ENCODE measurements at places on chromosomes 6 and 20.

DNA sequence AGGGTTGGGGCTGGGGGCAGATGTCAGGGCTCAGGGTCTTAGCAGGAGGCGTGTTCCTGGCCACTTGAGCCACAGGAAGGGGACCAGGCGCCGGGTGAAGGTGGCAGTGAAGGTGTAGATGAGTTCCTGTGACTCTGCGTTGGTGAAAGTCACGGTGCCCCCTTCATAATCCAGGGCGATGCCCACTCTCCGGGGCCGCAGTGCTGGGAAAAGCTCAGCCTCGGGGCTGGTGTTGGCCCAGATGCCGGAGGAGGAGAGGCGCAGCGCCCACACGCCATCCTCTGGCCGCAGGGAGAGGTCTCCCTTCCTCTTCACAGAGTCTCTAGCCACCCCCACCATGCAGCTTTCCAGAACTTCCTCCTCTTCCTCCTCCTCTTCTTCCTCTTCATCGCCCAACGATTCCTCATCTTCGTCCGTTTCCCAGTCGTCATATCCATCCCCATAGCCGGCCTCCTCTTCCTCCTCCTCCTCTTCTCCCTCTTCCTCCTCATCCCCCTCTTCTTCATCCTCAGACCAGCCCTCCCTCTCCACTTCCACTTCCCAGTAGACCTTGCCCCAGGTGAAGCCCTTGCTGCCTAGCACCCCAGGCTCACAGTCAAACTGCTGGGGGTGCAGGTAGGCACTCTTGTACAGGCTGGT is 22.6 kb downstream of the TRIM15 start:
- no peak for DNase-seq

DNA sequence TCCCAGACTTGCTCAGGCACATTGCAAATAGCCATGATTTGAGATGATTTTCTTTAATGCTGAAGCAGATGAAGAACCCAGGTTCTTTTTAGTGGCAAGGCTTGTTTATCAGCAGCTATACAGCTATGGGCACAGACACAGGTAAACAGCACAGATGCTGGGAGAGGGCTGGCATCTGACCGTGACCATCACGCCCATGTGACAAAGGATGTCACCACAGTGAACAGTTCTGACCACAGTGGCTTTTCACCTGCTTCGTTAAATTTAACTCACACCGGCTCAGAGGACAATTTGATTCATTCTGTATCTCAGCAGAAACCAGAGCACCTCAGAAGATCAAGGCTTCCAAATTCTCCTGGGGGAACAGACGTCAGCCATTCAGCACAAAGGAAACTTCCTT is 142.6 kb downstream of the CDH26 start:
- no peak for DNase-seq

DNA sequence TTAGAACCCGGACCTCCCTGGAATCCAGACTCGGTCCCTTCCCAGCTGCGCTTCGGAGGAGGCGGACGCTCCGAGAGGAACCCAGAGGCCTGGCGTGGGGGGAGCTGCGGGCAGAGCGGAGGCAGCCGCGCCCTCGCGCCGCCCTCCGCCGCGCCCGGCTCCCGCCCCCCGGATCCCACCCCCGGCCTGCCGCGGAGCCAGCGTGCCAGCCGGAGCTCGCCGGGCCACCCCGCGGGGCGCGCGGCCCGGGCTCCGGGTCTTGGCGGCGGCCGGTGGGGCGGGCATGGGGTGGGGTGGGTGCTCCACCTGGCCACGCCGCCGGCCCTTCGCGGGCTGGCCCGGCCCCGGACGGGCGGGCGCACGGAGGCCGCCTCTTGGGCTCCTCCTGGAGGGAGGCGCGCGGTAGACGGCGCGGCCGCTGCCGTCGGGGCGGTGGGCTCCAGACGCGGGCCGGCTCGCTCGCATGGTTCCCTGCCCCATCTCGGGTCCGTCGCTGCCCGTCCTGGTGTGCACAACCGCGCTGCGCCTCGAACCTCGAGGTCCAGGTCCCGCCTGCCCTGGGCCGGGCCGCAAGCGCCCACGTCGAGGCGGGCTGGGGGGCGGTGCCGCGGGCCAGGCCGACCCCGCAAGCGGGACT is 592 bp upstream of the CDYL start:
- peak; percentile 57 for DNase-seq

DNA sequence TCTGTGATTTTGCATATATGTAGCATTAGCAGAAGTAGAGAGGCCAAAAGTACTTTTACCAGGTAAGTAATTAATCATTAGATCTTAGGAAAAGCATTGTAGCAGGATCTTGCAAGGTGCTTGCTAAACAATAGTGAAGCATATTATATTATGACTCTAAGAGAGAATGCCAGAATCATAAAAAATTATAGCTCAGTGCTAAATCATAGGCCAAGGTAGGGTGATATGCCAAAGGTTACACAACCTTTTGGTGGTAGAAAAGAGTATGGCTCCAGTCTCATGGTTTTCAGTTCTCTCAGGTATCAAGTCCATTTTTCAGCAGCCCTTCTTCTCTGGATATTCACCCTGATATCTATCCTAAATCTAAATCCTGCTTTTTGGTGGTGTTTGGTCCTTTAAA is 16.9 kb upstream of the TMEM30A start:
- no peak for DNase-seq

DNA sequence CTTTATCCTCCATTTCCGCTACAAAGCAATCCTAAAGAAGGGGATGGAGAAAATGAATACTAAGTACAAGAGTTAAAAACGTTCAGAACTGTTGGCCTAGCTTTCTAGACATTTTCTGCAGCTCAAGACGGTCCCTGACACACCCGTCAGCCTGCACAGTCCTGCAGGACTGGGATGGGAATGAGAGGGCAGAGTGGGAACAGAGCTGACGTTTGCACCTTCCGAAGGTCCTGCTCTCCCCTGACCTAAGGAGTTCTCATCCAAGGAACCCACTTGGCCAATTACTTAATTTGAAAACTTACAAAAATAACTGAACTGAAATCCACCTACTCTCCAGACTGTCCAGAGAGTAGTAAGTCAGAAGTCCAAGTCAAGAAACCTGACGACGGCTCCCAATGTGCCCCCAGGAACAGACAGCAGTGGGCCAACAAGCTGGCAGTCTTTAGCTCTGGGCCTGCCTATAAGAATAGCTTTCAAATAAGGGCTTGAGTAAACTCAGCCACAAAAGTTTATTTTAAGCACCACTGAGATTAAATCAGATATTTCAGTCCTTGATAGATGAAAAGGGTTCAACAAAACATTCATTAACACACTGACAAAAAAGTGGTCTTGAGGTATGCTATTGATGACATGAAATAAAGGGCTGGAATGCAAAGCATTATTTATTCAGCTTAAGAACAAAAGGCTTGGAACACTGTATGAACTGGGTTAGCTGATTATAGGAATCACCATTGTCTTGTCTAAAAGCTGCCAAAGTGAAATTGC is 76.8 kb downstream of the CNKSR3 start:
- DNase-seq: no peak

DNA sequence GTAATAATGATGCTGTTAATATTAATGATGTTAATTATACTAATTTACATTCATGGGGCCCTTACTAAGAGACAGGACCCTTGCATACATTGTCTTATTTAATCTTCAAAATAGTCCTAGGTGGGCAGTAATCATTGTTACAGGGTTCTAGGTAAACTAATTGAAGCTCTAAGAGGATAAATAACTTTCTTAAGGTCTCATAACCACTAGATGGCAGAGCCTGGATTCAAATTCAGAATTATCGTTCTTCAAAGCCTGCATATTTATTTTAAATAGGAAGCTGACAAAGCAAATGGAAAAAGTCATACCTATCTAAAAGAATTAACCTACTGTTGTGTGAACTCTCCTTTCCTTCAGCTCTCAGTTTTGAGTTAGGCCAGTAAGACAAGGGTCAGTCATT is 23.5 kb downstream of the PTCHD4 start:
- DNase-seq: no peak

GRCh38 chr20:15925376-15925775 is 647.9 kb downstream of the KIF16B start:
- DNase-seq: no peak

- DNase-seq: no peak
These were observed 80.6 kb upstream of the PROKR2 start for GRCh38 chr20:5397393-5397792.

GRCh38 chr6:143939364-143939763 is 68.7 kb downstream of the PLAGL1 start:
- no peak for DNase-seq

DNA sequence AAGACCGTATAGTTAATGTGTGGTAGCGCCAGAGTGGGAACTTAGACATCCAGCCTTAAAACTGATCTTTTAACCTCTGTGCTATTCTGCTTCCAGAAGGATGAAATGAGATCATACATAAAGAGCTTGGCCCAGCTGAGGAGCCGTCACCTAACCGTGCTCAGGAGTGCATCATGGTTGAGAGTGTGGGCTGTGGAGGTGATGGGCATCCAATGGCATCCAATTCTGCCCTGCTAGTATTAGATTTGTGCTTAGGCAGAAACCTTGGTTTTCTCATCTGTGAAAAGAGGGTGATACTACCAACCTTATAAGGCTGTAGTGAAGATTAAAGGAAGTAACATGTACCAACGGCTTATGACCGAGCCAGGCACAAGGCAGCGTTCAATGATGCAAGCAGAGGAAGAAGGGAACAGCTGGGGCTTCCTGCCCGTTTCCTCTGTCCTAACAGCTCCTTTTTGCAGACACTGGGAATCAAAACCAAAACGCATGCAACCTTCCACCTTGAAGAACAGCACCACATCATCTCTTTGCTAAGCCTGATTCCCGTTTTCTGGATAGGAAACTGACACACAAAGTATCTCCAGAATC is 1.3 kb downstream of the SLC22A16 start:
- no peak for DNase-seq

- DNase-seq: no peak
These were observed 207.9 kb upstream of the SULF2 start for GRCh38 chr20:47993035-47993755.

DNA sequence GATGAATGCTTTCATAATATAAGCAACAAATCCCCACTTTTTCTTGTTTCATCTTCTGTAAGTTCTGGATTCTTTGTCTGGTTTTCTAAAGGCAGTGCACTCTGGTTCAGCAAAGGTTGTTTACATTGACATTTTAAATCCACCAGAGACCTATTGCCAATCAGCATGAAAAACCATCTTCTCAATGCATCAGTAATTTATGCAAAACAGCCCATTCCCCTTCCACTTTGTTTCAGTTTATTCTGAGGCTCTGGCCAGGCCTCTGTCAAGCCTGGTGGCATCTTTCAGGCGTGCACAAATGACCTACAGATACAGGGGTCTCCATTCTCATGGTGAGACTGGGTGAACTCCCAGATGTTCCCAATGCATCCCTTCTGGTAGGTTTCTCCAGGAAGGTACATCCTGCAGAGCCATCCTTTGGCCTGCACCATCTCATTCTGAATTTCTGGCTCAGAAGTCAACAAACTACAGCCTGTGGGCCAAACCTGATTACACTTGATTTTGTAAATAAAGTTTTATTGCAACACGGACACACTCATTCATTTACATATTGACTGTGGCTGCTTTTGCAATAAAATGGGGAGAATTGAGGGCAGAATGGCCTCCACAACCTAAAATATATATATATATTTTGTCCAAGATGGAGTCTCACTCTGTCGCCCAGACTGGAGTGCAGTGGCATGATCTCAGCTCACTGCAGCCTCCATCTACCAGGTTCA is 405.4 kb downstream of the PREX1 start:
- no peak for DNase-seq

DNA sequence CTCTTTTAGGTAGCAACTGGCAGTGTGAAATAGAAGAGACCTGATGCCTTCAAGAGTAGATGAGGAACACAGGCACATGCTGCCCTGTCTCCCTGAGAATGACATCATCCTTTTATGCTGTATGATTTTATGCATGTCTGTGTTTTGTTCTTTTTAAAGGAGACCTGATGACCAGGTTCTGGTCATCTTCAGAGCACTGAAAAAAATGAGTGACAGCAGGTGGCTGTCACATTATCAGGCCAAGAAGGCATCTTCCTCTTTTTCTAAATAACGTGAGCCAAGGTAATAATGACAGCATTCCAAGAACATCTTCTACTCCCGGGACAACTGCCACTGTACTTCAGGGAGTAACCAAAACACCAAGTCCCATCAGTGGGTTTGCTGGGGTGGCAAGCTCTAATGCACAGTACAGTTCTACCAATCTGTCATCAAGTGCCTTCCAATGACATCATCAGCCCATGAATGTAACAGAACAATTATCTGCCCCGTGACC is 28.9 kb downstream of the CNKSR3 start:
- no peak for DNase-seq

GRCh38 chr6:88517737-88518136 is 351.6 kb upstream of the CNR1 start:
- no peak for DNase-seq

DNA sequence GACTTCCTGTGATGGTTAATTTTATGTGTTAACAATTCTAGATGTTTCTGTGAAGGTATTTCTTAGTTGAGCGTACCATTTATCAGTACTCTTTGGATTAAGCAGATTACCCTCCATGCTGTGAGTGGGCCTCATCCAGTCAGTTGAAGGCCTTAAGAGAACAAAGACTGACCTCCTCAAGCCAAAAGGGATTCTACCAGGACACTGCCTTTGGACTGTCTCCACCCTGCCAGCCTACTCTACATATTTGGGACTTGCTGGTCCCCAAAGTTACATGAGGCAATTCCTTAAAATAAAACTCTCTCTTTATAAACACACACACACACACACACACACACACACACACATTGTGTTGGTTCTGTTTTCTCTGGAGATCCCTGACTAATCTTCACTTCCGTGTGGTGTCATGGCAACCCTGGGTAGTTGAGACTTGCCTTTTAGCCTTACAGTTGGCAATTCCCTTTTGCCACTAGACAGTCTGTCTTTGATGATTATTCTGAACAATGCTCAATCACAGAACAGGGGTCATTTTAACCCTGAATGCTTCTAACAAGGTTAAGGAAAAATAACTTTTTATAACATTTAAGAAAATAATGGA is 32.2 kb downstream of the MRAP2 start:
- DNase-seq: no peak

GRCh38 chr6:139240161-139241010 is 51.4 kb downstream of the TXLNB start:
- no peak for DNase-seq

DNA sequence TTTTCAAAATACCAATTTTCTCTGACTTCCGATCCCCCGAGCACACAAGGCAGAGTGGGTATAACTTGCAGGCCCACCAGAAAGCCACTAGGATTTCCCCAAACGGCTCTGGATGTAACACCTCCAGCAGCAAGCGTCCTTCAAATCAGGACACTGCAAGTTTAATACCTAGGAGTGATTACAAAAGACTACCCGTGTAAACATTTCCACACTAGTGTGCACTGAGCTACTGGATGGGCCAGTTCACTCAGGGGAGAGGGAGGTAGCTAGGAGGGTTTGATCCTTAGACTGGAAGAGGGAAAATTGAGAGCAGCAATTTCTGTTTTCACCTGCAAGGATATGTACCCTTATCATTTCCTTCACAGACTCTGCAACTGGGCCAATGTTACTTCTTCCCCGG is 91.8 kb upstream of the AGPAT4 start:
- no peak for DNase-seq

GRCh38 chr6:8420031-8420588 is 15.2 kb downstream of the SLC35B3 start:
- no peak for DNase-seq

GRCh38 chr6:100470422-100471120 is 5.8 kb upstream of the SIM1 start:
- DNase-seq: no peak

- no peak for DNase-seq
These were observed 124.2 kb downstream of the GRM4 start for GRCh38 chr6:34021554-34022190.

- DNase-seq: no peak
These were observed 149.9 kb downstream of the MYB start for GRCh38 chr6:135331002-135331401.

GRCh38 chr20:6994452-6994851 is 227.0 kb downstream of the BMP2 start:
- DNase-seq: no peak

Data from stimulated activated CD4-positive, alpha-beta T cell treated with anti-CD3 and anti-CD28 coated beads, Interleukin-4, amount 100 ng/mL, for 24 hours (primary cell).